ENCODE measurements at places on chromosomes 7 and 10. TPM values are rescaled to one million over a fixed set of nuclear protein-coding genes. Genes with fewer than 3 reads are reported as not detected.

The CRHR2 gene
- not detected for total RNA-seq

GRCh38 chr10:9052767-9053166, 998.3 kb downstream of the GATA3 start:
- H3K27me3 ChIP-seq = no peaks in the 10 kb centered on the region
- no peaks in the 10 kb centered on the region for H3K4me1 ChIP-seq
- H3K27ac ChIP-seq = no peak overlapping the region
- no peaks in the 10 kb centered on the region for H3K36me3 ChIP-seq
- DNase-seq = no peak

- no peak for DNase-seq
- H3K27ac ChIP-seq = no peak overlapping the region
- H3K27me3 ChIP-seq = no peaks in the 10 kb centered on the region
- no peaks in the 10 kb centered on the region for H3K36me3 ChIP-seq
- no peak overlapping the region for H3K4me3 ChIP-seq
These were observed 11.5 kb upstream of the MALSU1 start for GRCh38 chr7:23287612-23288011.

GRCh38 chr7:98249106-98249505, 2.9 kb downstream of the TECPR1 start:
- no peaks in the 10 kb centered on the region for H3K36me3 ChIP-seq
- no peak for DNase-seq
- no peak overlapping the region for H3K27ac ChIP-seq
- no peaks in the 10 kb centered on the region for H3K27me3 ChIP-seq

DNA sequence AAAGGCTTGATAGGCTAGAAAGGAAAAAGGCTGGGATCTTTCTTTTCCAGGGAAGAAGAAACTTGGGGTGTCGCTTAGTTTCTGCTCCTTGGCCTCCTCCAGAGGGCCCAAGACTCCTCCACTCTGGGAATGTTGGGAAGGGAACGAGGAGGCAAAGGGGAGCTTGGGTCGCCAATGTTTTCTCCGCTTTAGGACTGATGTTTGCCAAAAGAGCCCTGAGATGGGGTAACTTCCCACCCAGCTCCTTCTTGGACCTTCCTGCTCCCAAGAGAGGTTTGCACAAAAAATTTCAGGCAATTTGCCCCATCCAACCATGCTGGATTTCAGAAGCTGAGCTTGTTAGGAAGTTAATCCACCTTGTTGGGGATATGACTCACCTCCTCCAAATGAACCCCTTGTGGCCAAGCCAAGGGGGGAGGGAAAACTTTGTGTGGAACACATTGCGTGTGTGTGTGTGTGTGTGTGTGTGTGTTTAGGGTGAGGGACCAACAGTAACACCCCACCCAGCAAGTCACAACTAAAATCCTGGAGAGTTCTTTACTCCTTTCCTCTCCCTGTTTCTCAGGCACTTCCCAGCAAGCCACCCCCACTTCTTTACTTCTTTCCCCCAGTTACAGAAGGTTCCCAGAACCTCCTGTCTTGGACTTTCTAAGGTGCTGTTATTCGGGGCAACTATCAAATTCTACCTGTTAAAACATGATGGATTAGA, 8.7 kb upstream of the HOXA2 start:
- H3K4me1 ChIP-seq = peaks cover 28% of the 10 kb centered on the region
- H3K27ac ChIP-seq = no peak overlapping the region
- H3K36me3 ChIP-seq = no peaks in the 10 kb centered on the region
- H3K27me3 ChIP-seq = peaks cover 68% of the 10 kb centered on the region
- H3K4me3 ChIP-seq = no peak overlapping the region

DNA sequence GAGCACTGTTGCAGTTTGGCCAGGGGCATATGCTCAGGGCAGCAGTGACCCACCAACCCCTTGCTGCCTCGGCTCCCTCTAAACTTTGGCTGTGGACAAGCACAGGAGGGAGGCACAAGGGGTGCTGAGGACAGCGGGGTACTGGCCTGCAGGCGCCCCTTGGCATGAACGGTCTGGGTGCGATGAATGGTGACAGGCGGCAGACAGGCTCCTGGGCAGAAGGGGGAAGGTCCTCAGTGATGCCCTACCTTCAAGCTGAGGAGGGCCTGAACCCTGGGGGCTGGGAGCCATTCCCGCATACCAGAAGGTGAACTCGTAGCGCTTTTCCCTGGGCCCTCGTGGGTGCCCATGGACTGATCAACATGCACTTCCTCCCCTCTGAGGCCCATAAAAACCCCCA, 567.1 kb downstream of the GRM8 start:
- H3K36me3 ChIP-seq = no peaks in the 10 kb centered on the region
- H3K27ac ChIP-seq = no peak overlapping the region
- DNase-seq = no peak
- H3K4me3 ChIP-seq = no peak overlapping the region

All from K562 (cell line).